Mesenteric fat pad (tissue), 1 donor: ENCODE measurements at places on chromosomes 11 and 22. TPM values are rescaled to one million over a fixed set of nuclear protein-coding genes. Genes with fewer than 3 reads are reported as not detected.
A peak's percentile ranks its signal among the peaks of the same experiment; 100 is the strongest.

Gene AIFM3
- 2.1 TPM for total RNA-seq

Gene TUBA8
- 5.1 TPM for total RNA-seq

GRCh38 chr22:29375398-29376076 is 12.8 kb downstream of the AP1B1 start:
- no peak for DNase-seq

GRCh38 chr22:49979587-49980264 is 19.2 kb downstream of the PIM3 start:
- peak; percentile 18 for DNase-seq
